ENCODE measurements at places on chromosomes 3 and 15.
A peak's percentile ranks its signal among the peaks of the same experiment; 100 is the strongest.

DNA sequence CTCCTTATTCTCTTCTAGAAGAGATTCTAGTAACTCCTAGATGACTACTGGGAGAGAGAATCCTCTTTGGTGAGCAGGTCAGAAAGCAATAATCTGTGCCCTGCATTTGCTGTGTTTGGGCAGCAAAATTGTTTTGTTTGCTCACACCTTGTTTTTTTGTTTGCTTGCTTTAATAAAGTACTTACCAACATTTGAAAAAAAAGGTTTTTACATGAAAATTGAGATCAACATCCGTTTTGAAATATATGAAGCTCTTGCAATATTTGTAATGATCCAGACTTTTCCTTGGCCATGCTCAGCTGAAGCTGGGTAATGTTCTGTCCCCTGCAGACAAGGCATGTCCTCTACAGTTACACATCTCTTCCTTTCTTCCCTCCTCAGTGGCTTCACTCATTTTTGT lies 62.2 kb downstream of the DIPK2A start:
- DNase-seq, result no peak

- DNase-seq, result no peak
Observed at GRCh38 chr3:194675680-194676079, 3.7 kb upstream of the LSG1 start.

GRCh38 chr3:184977796-184978195 lies 165.8 kb downstream of the VPS8 start:
- no peak for DNase-seq

DNA sequence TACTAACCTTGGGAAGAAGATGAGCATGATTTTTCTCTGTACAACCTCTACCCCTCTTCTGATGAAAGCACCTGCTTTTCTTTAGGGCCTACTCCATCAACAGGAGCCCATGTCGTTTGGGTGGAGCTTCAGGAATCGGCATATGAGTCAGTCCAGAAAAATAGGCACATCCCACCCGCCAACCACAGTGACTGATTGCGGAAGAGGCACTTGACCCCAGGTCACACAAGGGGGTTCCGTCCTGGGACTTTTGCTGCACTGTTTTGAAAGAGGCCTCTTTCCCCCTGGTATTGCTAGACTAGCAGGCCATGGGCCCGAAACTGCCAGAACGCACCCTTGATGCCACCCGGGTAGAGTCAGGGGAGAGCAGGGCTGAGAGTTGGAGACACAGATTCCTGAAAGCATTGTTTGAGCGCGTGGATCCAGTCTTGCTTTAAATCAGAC lies 19.3 kb upstream of the NRROS start:
- no peak for DNase-seq

GRCh38 chr3:79361748-79362378 lies 405.9 kb downstream of the ROBO1 start:
- DNase-seq, result no peak

DNA sequence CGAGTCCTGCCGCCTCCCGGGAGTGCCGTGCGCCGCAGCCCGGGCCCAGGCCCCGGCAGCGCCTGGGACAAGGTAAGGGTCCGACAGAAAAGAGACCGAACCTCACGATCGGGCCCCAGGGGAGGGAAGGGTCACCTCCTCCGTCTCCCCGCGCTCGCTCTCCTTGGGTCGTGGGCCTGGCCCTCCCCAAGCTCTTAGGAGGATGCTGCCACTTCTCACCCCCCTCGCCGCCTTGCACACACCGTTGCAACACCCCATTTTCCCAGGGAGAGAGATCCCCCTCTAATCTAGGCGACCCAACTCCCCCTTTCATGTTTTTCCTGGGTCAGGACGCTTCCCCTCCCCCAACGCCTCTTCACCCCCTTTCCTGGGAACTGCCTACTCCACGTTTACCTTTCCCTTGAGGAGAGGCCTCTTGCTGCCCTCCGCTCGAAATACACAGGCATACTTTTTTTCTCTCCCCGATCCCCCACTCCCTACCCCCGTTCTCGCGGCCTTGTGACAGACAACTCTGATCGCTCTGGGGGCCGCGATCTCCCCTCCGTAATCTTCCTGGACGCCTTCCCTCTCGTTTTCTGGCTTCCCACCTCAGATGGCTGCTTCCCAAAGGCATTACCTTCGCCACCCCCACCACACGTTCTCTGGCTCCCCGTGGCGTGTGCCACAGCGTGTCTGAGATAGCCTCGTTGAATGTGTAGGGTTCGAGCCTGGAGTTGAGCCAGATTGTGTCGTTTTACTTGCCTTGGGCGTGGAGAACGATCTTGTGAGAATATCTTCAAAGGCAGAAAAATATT lies 688 bp downstream of the SETD5 start:
- peak; percentile 61 for DNase-seq

DNA sequence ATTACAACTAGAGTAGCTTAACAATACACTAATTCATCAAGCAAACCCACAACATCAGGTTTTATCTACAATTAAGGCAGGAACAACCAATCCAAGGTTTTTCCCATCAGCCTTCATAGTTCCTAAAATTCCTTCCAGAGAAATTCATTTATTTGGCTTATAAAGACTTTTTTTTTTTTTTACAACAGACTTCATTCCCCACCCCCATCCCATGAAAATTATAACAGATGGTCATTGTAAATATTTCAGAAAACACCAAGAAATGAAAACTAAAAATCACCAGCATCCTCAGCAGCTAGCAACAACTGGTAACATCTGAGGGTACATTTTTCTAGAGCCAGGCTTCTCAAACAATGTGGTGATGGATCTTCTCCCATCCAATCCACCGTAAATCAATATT lies 11.0 kb downstream of the SH3BP5 start:
- no peak for DNase-seq

DNA sequence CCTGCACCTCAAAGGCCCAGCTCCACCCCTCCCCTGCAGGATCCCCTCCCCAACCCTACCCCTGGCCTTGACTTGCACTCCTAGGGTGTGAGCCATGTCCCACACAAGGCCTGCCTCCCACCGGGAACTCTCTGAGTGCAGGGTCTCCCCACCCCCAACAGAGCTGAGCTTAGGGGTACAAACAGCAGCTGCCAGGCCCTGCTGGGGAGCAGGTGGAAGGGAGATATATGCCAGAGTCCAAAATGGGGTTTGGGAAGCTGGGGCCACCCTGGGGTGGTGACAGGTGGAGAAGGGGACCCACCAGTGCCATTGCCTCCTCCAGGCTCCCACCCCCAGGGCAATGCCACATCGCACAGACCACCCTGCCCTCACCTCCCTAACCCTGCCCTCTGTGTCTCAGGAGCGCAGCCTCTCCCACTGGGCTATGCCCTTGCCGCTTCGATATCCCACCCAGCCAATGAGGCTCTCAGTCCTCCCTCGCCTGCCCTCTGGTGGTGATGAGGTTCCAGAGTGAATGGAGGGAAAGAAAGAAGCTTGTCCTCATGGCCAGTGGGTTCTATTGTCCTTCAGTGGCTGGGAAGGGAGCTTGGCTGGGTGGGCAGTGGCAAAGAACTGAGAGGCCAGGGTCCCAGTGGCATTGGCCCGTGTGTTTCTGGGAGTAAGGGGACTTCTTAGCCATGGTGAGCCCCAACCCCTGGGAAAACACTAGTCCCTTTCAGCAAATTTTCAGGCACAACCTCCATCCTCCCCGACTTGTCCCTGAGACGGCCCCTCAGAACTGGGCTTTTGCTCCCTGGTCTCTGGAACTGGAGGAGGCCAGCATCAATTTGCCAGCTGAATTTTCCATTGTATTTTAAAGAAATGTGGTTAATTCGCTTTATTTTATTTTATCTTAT lies 46.8 kb downstream of the CYP11A1 start:
- no peak for DNase-seq

GRCh38 chr15:25173241-25174028 lies 218.6 kb downstream of the SNRPN start:
- peak; percentile 23 for DNase-seq

- DNase-seq, result no peak
Observed at GRCh38 chr3:14299767-14300166, 102.6 kb upstream of the SLC6A6 start.

DNA sequence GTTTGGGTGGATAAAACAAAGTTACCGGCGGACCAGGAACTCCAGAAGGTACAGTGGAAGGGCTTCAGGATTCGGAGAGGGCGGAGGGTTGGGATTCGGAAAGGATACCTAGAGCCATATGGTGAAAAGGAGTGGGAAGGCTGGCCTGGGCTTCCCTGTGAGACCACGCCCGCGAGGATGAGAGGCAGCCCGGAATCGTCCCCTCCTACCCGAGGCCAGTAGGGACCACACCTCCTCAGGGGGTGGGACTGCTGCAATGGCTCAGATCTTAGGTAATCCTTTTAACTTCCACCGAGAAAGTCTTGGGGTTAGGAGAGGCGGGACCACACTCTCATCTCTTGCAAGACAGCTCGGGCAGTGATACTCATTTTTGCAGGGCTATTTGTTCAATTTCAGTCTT lies 511.3 kb downstream of the OCA2 start:
- DNase-seq, result no peak

DNA sequence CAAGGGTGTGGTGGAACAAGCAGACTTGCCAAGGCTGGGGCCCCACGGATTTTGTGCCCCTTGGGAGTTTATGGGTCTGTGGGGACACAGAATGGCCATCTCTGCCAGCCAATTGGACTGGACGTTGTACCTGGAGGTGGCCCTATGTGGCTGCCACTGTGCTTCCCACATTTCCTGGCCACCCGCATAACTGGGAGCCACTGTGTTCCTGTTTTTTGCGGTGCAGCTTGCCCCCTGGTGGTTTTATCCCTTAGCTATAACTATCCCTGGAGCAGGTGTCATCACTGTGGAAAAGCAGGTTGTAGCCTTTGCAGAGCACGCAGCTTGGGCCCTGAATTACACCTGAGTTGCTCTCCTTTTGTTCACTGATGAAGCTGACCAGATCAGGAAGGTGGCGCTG lies 306.3 kb downstream of the ZPLD1 start:
- DNase-seq, result no peak

GRCh38 chr3:28406241-28406640 lies 57.6 kb upstream of the AZI2 start:
- no peak for DNase-seq

GRCh38 chr3:110301781-110302180 lies 769.8 kb upstream of the NECTIN3 start:
- no peak for DNase-seq

DNA sequence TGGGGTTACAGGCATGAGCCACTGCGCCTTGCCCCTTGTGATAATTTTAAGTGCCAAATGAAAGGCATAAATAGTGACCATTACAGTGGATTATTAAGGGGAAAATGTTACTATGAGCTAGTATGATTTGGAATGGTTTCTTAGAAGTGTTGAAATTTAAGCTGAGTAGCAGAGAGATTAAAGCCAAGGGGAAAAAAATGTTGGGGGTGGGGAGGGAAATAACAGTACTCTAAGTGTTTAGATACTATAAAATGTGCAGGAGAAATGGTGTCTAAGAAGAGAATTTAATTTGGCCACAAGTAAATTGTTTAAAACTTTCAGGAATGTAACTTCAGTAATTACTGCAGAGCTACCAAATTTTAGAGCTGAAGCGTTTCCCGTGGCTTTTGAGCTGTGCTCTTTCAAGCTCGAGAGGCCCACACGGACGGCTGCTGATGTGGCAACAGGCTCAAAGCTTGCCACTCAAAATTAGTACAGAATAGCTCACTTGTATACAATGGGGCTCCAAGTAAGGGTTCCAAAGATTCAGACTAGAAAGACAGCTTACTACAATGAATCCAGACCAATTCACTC lies 23.9 kb upstream of the SLC12A8 start:
- no peak for DNase-seq

- DNase-seq, result no peak
Observed at GRCh38 chr15:31399544-31400171, 73.0 kb downstream of the KLF13 start.

DNA sequence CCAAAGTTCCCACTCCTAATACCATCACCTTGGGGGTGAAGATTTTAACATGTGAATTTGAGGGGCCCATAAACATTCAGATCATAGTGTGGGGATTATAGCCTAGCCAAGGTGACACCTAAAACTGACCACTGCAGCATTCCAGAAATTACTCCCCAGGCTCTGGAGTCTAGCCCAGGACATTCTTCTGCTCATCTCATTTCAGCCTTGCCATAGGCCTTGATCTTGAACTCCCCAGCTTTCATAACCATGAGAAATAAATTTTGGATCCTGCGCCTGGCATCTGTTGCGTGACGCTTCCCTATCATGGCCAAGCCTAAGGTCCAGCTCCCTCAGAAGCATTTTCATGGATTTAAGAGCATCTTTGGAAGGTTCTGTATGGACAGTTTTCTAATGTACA lies 502.9 kb upstream of the THBS1 start:
- DNase-seq, result no peak

DNA sequence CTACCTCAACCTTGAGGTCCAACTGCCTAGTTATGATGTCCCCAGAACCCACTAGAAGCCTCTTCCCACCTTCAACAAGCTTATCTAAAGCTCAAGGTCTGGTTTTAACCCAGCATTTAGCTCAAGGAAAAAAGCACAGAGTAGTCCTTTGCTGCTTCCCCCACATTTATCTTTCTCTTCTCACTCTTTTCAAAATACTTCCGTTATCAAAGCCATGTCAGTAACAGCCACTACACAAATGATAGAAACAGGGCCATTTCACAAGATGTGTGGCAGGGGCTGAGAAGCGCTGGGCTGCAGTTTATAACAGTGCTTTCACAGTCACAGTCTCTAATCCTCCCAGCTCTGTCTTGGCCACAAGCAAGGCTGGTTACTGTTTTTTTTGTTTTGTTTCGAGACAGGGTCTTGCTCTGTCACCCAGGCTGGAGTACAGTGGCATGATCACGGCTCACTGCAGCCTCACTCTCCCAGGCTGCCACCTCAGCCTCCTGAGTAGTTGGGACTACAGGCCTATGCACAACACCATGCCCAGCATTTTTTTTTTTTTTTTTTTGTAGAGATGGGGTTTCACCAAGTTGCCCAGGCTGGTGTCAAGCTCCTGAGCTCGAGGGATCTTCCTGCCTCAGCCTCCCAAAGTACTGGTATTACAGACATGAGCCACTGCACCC lies 218.8 kb downstream of the OSBPL10 start:
- DNase-seq, result no peak

- no peak for DNase-seq
Observed at GRCh38 chr15:71543413-71543812, 266.9 kb upstream of the NR2E3 start.

GRCh38 chr15:86106306-86106705 lies 26.6 kb downstream of the AGBL1 start:
- DNase-seq, result no peak

GRCh38 chr15:93203036-93203435 lies 114.0 kb upstream of the RGMA start:
- no peak for DNase-seq

DNA sequence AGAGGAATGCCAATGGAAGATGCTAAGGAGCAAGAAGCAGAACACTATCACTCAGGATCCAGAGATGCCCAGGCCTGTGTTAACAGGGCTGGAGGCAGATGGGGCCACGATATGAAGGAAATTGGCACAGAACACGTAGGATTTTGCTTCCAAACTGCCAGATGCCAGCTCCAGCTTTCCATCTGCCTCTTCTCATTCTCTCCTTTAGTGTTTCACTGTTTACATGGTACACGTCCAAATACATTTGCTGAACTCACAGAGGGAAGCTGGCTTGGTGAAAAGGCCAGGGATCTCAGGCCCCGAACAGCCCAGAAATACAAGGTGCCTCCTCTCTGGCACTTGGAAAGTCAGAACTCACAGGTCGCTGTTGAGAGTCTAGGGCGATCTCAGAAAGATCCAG lies 187.0 kb downstream of the NTRK3 start:
- no peak for DNase-seq
